ENCODE measurements at places on chromosomes 4 and X. TPM values are rescaled to one million over a fixed set of nuclear protein-coding genes. Genes with fewer than 3 reads are reported as not detected.
A peak's percentile ranks its signal among the peaks of the same experiment; 100 is the strongest.

DNA sequence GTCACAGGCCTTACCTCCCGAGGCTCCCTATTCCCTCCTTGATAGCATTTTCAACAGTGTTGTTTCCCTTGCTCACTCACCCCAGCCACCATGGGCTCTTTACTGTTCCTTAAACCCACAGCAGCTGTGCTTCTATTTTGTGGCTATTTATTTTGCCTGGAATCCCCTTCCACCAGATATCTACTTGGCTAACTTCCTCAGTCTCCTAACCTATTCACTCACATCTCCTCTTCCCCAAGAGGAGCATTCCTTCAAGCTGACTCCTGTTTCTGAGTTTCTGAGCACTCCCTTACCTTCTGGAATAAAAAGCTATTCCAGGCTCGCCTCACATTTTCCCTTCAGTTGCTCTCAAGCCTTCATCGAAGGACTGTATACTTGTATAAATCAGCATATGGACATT lies 50.5 kb downstream of the CXCL1 start:
- H3K4me1 ChIP-seq: peaks cover 32% of the 10 kb centered on the region
- H3K27me3 ChIP-seq: no peaks in the 10 kb centered on the region
- DNase-seq: no peak
- no peaks in the 10 kb centered on the region for H3K36me3 ChIP-seq

DNA sequence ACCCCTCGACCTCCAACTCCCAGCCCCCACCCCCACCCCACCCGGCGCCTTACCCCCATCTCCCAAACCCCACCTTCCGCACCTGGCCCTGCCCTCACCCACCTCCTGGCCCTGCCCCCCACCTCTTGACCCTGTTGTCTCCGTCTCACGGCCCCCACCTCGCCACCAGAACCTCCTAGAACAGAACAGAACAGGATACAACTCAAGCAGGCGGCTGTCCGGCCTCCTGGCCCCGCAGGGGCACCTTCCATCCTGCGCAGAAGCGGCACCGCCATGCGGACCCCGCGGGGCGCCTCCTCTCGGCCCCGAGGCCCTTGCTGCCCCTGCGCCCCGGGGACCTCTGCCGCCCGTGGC lies 354 bp downstream of the CTAG2 start:
- no peak overlapping the region for H3K27ac ChIP-seq
- no peaks in the 10 kb centered on the region for H3K27me3 ChIP-seq
- no peak for DNase-seq
- H3K36me3 ChIP-seq: no peaks in the 10 kb centered on the region

GRCh38 chrX:16186380-16187007 lies 19.2 kb downstream of the MAGEB17 start:
- H3K27me3 ChIP-seq: no peaks in the 10 kb centered on the region
- no peak for DNase-seq
- H3K4me1 ChIP-seq: peaks cover 16% of the 10 kb centered on the region

DNA sequence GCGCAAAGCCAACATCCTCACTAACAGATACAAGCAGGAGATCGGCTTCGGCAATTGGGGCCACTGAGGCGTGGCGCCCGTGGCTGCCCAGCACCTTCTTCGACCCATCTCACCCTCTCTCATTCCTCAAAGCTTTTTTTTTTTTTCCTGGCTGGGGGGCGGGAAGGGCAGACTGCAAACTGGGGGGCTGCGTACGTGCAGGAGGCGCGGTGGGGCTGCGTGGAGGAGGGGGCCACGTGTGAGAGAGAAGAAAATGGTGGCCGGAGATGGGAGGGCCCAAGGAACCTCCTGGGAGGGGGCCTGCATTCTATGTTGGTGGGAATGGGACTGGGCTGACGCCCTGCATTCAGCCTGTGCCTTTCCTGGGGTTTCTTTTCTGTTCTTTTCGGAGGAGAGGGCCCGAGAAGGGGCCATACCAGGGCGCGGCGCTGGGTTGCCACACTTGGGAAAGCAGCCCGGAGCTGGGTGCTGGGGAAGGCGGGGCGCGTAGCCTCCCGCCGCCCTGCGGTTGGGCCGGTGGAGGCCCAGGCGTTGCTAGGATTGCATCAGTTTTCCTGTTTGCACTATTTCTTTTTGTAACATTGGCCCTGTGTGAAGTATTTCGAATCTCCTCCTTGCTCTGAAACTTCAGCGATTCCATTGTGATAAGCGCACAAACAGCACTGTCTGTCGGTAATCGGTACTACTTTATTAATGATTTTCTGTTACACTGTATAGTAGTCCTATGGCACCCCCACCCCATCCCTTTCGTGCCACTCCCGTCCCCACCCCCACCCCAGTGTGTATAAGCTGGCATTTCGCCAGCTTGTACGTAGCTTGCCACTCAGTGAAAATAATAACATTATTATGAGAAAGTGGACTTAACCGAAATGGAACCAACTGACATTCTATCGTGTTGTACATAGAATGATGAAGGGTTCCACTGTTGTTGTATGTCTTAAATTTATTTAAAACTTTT lies 4.5 kb downstream of the MID1IP1 start:
- peak overlapping the region; percentile 89 for H3K4me3 ChIP-seq
- H3K27ac ChIP-seq: peak overlapping the region; percentile 95
- peak; percentile 89 for DNase-seq

- no peak overlapping the region for H3K27ac ChIP-seq
- peaks cover 21% of the 10 kb centered on the region for H3K4me1 ChIP-seq
- H3K4me3 ChIP-seq: no peak overlapping the region
- peak; percentile 75 for DNase-seq
- H3K36me3 ChIP-seq: no peaks in the 10 kb centered on the region
- no peaks in the 10 kb centered on the region for H3K27me3 ChIP-seq
Observed at GRCh38 chr4:38368613-38369012, 295.4 kb upstream of the KLF3 start.

- no peaks in the 10 kb centered on the region for H3K4me1 ChIP-seq
- DNase-seq: no peak
- H3K27me3 ChIP-seq: no peaks in the 10 kb centered on the region
- no peak overlapping the region for H3K4me3 ChIP-seq
Observed at GRCh38 chr4:165738571-165738970, 134.5 kb upstream of the TLL1 start.

DNA sequence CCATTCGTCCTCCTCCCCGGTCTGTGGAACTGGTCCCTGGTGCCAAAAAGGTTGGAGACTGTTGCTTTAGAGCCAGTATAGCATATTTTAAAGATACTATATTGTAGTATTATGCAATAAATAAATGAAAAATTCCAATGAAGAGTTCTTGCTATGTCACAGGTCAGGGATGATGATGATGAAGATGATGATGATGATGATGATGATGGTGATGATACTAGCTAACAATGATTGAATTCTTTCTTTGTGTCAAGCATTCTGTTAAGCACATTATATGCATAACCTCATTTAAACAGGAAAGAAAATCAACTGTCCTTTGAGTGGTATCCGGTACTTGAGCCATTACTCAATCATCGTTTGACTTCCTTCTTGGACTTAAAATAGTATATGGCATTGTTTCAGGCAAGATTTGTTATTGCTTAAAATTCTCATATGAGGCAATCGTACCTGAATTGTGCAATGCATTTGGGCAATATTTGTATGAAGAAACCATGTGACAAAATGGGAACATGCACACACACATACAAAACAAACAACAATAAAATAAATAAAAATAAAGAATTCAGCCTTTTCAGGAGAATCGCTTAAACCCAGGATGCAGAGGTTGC lies 22.8 kb upstream of the TLR2 start:
- H3K36me3 ChIP-seq: no peaks in the 10 kb centered on the region

- peaks cover 16% of the 10 kb centered on the region for H3K4me1 ChIP-seq
- no peak for DNase-seq
- no peak overlapping the region for H3K27ac ChIP-seq
- H3K27me3 ChIP-seq: no peaks in the 10 kb centered on the region
Observed at GRCh38 chr4:142420311-142421095, 425.6 kb downstream of the INPP4B start.

- no peak overlapping the region for H3K4me3 ChIP-seq
- no peak for DNase-seq
- no peaks in the 10 kb centered on the region for H3K27me3 ChIP-seq
- H3K36me3 ChIP-seq: no peaks in the 10 kb centered on the region
Observed at GRCh38 chr4:73844806-73845205, 8.3 kb upstream of the PF4V1 start.

DNA sequence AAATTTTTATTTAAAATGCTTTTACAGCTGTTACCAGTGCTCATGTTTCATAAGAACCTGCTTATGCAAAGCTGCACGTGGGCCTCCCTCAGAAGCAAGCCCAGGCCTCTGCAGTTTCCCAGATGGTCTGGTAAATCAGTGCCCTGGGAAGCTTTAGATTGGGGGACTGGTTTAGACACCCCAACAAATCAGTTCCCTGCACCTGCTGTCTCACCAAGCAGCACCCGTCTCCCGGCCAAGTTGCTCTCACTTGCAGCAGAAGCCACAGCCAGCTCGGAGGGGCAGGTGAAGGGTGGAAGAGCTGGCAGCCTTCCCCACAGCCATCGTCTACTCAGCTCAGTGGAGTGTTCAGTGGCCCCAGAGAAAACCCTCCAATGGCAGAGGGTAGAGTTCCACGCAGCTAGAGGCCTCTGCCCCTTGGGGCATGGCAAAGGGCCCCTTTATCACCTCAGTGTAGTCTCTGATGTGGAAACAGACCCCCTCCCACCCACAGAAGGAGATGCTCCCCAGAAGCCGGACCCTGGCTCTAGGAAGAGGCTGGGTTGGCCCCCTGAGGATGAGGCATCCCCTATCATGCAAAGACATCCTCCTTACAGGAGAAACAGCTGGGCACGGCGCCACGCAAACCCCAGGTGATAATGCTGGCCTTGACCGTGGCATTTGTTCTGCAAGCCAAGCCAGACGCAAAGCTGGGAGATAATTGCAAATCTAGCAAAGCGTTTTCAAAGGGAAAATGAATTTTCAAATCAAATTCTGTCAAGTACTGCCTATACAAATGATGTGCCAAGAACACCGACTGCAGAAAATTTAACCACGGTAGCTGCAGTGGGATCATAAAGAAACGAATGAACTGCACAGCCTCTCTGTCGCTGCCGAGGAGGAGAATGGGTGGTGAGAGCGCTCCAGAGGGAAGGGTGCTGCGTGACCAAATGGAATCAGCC lies 51.9 kb downstream of the ZFYVE28 start:
- H3K4me3 ChIP-seq: no peak overlapping the region
- no peaks in the 10 kb centered on the region for H3K27me3 ChIP-seq
- DNase-seq: peak; percentile 20
- H3K27ac ChIP-seq: no peak overlapping the region

DNA sequence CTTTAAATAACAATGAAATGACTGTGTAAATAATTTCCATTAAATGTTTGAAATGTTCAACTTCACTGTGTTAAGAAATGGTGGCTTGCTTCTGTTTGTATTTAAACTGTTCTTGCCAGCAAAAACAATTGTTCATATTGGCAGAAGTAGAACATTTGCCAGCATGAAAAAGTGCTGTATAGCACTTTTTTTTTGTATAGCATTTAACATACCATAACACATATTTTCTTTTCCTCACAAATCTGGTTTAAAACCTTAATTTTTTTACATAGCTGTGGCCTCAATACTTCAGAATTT lies 94.1 kb downstream of the COX18 start:
- no peak overlapping the region for H3K4me3 ChIP-seq
- H3K27me3 ChIP-seq: no peaks in the 10 kb centered on the region
- H3K27ac ChIP-seq: peak overlapping the region; percentile 24

- no peak within 1 kb of the TSS for H3K27ac ChIP-seq
- H3K4me3 ChIP-seq: 0 out of 2 replicates have a peak within 1 kb of the TSS, but pooled peaks have one; percentile 22
- no peaks in the 10 kb centered on the region for H3K36me3 ChIP-seq
- no peaks in the 10 kb centered on the region for H3K27me3 ChIP-seq
Observed at GRCh38 chrX:281166-281999, at the start of gene PLCXD1. PLCXD1 (plus strand) TSS chrX:281381; CDS start chrX:284188, 2,807 bp downstream.

DNA sequence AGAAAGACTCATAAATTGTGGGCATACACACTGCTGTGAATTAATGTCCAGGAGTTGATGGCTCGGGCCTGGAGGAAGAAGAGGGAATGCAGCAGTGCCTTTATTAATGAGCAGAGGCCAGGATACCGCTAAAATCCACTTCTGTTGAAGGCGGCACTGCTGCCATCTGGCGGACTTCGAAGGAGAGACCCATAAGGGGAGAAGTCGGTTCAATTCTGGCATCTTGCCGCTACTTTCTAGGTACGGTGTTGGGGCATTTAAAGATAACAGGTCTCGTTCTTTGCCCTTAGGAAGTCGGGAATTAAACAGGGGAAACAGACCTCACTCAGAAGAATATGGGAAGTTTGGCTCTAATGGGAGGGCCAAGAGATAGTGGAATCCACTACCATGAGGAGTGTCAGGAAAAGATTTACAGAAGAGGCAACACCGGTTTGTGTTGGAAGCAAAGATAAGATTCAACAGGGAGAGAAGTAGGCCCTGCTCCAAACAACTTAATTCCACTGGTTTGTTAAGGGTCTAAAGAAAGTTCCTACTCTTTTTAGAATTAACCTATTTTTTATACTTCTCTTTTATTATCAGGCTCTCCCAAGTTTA lies 133.6 kb upstream of the GIMD1 start:
- H3K27me3 ChIP-seq: no peaks in the 10 kb centered on the region
- peaks cover 13% of the 10 kb centered on the region for H3K4me1 ChIP-seq
- H3K4me3 ChIP-seq: no peak overlapping the region
- peak; percentile 35 for DNase-seq

GRCh38 chr4:1991596-1992434 lies 17.0 kb downstream of the NELFA start:
- H3K27me3 ChIP-seq: no peaks in the 10 kb centered on the region
- no peak for DNase-seq
- H3K27ac ChIP-seq: no peak overlapping the region

DNA sequence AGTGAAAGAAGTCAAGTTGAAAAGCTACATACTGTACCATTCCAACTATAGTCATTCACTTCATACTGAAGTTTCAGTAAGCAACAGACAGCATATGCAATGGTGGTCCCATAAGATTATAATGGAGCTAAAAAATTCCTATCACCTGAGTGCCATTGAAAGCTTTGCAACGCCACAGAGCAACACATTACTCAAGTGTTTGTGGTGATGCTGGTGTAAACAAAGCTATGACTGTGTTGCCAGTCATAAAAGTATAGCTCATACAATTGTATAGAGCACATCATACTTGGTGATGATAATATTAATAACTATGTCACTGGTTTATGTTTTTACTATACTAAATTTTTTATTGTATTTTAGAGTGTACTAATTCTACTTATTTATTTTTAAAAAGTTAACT lies 78.9 kb downstream of the NAF1 start:
- H3K4me1 ChIP-seq: no peaks in the 10 kb centered on the region
- no peaks in the 10 kb centered on the region for H3K27me3 ChIP-seq
- no peaks in the 10 kb centered on the region for H3K36me3 ChIP-seq
- no peak for DNase-seq

GRCh38 chr4:90069151-90069550 lies 58.0 kb upstream of the CCSER1 start:
- H3K36me3 ChIP-seq: no peaks in the 10 kb centered on the region
- DNase-seq: peak; percentile 0
- no peak overlapping the region for H3K27ac ChIP-seq

Gene MAP3K15
- not detected for total RNA-seq

Gene SSX3
- not detected for total RNA-seq

Gene TKTL2
- not detected for total RNA-seq

Gene USP17L22
- not detected for total RNA-seq

Gene SAGE1
- not detected for total RNA-seq

Gene FAM47E
- total RNA-seq: not detected
